KG1 (cell line): ENCODE measurements at places on chromosomes 12 and 14.
A peak's percentile ranks its signal among the peaks of the same experiment; 100 is the strongest.

GRCh38 chr12:89395712-89396111 lies 43.4 kb upstream of the DUSP6 start:
- no peak for DNase-seq

DNA sequence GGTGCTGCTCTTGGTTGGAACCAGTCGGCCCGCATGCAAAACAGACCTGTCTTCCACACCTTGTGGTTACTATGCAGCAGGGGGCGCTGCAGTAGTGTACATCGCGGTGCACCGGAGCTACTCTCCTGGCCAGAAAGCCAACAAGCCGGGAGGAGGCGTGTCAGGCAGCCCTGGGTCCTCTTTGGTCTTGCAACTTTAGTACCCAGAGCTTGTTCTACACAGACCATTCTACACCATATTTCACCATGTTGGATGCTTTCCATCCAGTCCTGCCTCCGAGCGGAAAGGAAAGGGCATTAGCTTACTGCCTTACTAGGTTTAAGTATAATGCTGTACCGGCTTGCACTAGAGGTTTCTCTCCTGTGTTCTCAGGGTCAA lies 927 bp upstream of the TMTC2 start:
- DNase-seq: peak; percentile 27

DNA sequence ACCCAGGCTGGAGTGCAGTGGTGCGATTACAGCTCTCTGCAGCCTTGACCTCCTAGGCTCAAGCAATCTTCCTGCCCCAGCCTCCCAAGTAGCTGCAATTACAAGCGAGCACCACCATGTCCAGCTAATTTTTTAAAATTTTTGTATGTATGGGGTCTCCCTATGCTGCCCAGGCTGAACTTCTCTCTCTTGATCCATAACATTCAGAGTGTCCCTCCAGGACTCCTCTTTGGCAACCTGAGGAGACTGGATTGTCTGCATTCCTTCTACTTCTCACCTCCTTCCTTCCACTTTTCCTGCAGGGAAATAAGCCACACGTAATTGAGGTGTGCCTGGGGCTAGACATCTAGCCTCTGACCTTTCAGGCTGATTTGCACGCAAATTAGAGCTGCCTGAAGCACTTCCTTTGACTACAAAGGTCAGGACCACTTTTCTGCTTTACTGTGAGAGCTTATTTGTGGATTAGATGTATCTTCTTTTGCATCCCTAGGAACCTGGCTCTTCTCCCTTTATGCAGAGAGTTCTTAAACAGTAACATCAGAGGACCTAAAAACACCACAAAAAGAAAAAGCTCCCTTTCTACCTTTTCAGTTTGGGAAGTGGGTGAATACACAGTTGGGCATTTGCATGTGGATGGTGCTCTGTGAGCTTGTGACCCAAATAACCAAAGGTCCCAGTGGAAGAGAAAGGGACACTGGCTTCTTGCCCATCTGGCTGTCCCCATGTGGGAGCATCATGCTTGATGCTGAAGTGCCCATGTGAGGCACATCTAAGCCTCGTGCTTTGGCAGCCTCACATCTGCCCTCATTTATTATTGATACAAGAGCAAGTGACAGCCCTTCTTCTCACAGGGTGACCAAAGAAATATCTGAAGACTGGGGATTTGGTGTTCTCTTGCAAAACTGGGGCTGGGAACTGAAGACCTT lies 33.5 kb downstream of the PYGL start:
- no peak for DNase-seq

- DNase-seq: no peak
These were observed 7.3 kb downstream of the TM7SF3 start for GRCh38 chr12:27006797-27007467.

- DNase-seq: no peak
These were observed 80.6 kb upstream of the TMEM233 start for GRCh38 chr12:119512772-119513497.

GRCh38 chr14:31229638-31230572 lies 22.3 kb upstream of the HECTD1 start:
- DNase-seq: no peak

- DNase-seq: no peak
These were observed 53.9 kb upstream of the DCD start for GRCh38 chr12:54701940-54702592.

- DNase-seq: no peak
These were observed 15.5 kb upstream of the PCNX1 start for GRCh38 chr14:70891737-70892136.

GRCh38 chr12:3047961-3048360 lies 29.2 kb upstream of the TSPAN9 start:
- no peak for DNase-seq

DNA sequence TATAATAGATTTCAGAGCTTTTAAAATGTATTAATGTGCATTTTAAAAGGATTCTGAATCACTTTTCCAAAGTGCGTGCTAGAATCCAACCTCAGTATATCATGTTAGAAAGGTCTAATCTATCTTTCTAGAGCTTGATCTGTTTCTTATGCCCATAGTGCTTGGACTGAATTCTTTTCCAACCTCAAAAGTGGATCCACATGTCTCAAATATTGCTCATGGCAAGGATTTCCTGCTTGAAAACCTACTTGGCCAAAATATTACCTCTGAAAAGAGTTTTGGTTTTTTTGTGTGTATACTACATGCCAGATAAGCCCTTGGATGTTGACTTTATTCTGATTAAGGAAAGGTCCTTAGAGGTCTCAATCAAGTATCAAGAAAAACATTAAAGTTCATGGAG lies 16.9 kb upstream of the SLC6A15 start:
- DNase-seq: no peak

GRCh38 chr12:48054955-48055821 lies 50.7 kb downstream of the SENP1 start:
- no peak for DNase-seq

GRCh38 chr12:131239384-131240094 lies 285.8 kb downstream of the ADGRD1 start:
- no peak for DNase-seq

DNA sequence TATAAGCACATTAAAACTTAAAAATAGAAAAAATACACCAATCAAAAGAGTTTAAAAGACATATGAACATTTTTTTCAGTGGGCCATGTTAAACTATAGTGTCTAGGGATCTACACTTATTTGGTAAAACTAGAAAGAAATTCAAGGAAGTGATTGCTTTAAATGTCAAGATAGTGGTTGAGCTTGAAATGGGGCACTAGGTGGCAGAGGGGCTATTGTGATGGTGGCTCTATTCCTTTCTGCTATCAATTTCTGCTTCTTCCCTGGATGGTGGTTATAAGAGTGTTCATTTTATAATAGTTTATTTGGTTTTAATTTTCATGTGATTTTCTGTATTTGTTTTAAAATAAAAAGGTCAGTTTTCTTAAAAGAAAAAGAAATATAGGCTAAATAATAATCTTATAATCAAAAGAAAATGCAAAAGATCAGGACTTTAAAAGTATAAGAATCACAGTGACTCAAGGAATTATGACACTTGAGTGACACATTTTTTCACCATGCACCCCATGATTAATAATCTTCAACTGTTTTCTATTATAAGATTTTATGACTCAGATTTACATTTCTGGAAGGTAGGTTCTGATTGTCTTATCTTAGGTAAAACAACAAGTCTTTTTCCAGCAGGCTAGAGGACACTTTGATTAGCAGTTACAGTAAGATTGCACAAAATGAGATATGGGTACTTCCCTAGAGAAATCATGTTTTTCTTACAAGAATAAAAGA lies 137.5 kb downstream of the FSCB start:
- DNase-seq: no peak

DNA sequence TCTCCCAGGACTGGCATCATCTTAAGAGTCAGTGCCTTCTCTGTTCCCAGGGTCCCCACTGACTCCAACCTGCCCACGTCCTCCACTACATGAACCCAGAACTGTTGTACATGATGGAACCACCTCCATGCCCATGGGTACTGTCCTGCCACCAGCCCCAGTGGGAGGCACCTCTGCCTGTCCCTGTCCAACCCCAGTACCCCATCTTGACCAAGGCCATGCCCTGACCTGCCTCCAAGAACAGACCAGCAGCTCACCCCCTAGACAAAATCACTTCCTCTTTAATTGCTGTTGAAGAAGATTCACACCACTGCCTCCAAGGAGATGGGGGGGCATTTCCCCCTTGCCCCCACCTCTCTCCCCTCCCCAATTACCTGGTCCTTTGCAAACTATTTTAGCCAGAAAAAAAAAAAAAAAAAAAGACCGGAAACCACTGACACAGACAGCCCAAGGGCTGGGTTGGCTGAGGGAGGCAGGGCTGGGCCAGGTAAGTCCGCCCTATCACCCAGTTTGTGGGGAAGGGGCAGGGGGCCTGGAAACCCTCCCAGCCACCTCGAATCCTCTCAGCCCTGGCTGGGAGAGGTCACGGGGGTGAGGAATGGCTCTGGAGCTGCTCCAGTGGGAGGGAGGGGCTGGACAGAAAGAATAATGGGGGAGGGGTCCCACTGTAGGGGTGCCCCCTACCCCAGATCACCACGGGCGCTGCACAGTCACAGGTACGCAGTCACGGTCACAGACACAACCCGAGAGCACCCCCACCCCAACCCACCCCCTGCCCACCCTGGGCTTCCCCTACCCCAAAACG lies 13.4 kb downstream of the AGAP2 start:
- no peak for DNase-seq

DNA sequence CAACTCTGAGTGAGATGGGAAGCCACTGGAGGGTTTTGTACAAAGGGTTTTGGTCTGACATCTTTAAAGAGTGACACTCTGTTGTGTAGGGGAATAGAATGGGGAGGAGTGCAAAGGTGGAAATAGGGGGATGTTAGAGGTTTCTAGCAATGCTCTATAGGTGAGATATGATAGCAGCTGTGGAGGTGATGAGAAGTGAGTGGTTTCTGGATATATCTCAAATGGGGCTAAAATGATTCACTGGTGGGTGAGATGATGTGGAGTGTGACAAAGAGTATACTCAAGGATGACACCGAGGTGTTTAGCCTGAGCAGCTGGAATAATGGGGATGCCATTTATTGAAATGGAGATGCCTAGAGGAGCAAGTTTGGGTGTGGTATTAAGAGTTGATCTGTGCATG lies 426.4 kb downstream of the PCNX1 start:
- DNase-seq: no peak

DNA sequence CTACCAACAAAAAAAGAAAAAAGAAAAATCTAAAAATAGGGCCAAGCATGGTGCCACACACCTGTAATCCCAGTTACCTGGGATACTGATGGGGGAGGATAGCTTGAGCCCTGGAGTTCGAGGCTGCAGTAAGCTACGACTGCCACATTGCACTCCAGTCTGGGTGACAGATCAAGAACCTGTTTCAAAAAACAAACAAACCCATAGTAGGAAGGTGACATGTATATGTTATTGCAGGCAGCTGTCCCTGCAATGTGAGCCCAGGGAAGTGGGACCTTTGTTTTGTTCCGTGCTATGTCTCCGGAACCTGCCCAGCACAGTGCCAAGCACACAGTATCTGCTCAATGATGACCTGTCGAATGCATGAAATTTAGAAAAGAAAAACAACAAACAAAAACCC lies 37.2 kb upstream of the YY1 start:
- no peak for DNase-seq

- DNase-seq: no peak
These were observed 111.1 kb downstream of the ERGIC2 start for GRCh38 chr12:29269706-29270408.

GRCh38 chr12:42407306-42407705 lies 81.3 kb downstream of the PPHLN1 start:
- DNase-seq: no peak
